ENCODE measurements at places on chromosomes 5 and 9. TPM values are rescaled to one million over a fixed set of nuclear protein-coding genes. Genes with fewer than 3 reads are reported as not detected.
A peak's percentile ranks its signal among the peaks of the same experiment; 100 is the strongest.

The CNTFR gene
- 115 TPM for total RNA-seq

The SOWAHA gene
- total RNA-seq: not detected

The TXNDC8 gene
- not detected for total RNA-seq

The ATG10 gene
- total RNA-seq: 10.4 TPM

The PCDHGA7 gene
- 0.32 TPM for total RNA-seq

The CCNO gene
- total RNA-seq: not detected

The PROB1 gene
- 2.2 TPM for total RNA-seq

DNA sequence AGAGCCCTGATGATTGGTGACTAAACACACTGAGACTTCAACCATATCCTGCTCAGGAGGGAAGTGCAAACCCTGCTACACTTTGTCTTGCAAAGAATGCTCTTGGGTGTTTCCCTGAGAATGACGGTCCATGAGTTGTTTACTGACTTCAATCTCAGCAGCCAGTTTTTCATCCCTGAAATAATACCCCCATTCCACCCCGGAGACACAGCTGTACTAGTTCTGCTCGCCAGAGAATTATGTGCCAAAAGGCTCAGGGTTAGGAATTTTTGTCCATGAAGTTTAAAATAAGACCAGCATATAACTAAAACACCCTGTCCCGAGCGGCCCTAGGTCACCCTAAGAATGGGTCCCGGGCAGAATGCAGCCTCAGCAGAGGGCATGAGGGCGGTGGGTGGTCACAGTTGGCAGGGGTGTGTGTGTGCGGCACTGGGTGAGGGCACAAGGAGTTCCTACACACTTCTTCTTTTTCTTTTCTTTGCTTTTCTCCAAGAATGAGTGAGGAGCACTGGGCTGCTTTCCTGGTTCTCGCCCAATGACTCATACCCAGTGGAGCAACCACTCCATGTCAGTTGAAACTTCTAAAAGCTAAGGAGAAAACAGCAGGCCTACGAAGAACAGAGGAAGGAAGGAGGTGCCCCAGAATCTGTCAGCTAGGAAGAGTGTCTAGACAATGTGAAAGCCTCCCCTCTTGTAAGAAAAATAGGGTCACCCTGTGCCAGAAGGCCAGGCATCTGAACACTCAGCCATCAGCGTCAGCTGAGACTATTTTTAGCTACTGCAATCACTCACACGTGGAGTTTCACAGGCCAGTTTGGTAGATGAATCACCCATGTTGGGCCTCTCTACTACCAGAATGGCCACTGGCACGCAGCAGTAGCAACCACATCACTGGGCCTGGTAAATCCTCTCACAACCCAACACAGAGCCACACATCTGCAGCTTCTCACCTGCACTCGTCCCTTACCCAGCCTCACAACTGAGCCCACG is 105.9 kb downstream of the DPYSL3 start:
- DNase-seq: no peak

DNA sequence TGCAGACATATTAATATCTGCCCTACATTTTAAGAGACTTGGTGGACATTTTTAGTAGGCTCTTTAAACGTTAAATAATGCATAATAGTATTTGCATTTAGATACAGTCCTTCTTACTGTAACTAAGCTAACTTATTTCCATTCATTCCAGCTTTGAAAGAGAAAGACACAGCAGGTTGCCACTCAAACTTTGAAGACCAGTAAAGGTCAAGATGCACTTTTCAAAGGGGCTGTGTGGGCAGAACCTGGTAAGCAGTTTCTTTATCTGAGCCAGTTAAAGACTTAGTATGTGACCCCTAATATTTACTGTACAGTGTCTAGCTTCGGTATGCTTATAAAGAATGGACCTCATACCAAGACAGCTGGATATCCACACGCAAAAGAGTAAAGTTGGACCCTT is 20.8 kb downstream of the PLGRKT start:
- DNase-seq: no peak

GRCh38 chr9:37747271-37747753 is 6.3 kb upstream of the TRMT10B start:
- DNase-seq: peak; percentile 58

GRCh38 chr5:126403876-126404275 is 19.3 kb upstream of the GRAMD2B start:
- no peak for DNase-seq

DNA sequence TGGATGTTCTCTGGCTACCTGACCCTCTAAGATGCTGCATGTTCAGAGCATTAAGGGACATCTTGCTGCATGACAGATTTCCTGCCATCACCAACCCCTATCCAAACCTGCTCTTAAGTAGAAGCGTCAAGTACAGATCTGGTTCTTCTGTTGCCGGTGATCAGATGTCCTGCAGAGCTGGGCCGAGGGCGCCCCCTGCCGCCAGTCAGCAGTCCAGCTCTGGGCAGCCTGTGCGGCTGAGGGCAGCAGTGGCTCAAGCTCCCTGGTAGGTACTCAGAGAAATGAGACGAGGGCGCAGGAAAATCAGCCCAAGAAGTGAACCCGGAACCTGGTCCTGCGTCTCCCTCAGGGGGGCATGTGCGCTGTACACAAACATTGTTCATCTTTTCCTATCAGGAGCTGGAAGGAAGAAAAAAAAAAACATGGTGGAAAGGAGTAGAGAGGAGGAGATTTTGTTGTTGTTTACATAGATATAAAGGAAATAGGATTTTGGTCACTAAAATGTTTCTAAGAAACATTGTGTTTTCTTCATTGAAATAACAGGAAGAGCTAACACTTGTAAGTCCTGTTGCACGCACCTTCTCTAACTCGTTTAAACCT is 95.8 kb downstream of the CFAP90 start:
- DNase-seq: peak; percentile 67

GRCh38 chr9:137588891-137589290 is 1.4 kb downstream of the ZMYND19 start:
- no peak for DNase-seq

- no peak for DNase-seq
These were observed 65.9 kb upstream of the CPLX2 start for GRCh38 chr5:175805256-175806011.

GRCh38 chr9:92718086-92719001 is 46.3 kb downstream of the BICD2 start:
- DNase-seq: no peak

DNA sequence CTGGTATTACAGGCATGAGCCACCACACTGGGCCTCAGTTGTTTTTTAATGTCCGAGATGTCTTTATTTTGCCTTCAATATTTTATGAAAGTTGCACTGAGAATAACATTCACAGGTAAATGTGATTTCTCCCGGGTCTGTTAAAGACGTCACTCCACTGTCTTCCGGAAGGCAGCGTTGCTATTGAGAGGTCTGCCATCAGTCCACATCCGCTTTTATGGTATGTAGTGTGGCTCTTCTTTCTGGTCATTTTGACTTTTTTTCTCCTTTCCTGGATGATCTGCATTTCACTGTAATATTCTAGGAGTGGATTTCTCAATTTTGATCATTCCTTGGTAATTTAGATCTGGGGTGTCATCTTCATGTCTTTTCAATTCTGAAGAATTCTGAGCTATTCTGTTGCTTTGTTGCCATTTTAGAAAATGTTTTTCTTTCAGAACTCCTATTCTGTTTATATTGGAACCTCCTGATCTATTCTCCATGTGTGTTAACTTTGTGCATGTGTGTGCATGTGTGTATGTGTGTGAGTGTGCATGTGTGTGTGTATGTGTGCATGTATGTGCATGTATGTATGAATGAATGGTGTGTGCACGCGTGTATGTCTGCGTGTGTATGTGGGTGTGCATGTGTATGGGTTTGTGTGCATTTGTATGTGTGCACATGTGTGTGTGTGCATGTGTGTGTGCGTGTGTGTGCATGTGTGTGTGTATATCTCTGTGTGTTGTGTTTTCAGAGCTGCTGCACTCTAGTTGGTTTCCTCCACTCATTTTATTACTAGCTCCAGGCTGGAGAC is 1.9 kb upstream of the LCN1 start:
- no peak for DNase-seq

GRCh38 chr9:94982211-94982610 is 255.7 kb downstream of the AOPEP start:
- no peak for DNase-seq

GRCh38 chr5:88502179-88503040 is 233.8 kb upstream of the TMEM161B start:
- DNase-seq: no peak

DNA sequence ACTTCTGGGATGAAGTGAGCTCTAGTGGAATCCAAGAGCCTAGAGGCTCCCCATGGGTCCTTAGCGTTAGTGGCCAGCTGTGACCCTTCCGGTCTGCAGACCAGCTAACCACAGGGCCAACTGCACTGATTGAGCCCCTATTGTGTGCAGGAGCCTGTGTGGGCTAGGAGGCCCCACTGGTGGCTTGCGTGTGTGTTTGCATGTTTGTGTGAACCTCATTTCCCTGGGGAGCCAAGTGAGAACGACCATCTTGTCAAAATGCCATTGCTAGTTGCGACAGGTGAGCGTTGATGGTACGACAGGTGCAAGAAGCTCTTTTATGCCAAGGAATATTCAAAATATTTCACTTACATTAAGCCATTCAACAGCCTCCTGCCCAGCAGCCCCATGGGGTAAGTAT is 44.1 kb upstream of the ANKRD33B start:
- DNase-seq: no peak

DNA sequence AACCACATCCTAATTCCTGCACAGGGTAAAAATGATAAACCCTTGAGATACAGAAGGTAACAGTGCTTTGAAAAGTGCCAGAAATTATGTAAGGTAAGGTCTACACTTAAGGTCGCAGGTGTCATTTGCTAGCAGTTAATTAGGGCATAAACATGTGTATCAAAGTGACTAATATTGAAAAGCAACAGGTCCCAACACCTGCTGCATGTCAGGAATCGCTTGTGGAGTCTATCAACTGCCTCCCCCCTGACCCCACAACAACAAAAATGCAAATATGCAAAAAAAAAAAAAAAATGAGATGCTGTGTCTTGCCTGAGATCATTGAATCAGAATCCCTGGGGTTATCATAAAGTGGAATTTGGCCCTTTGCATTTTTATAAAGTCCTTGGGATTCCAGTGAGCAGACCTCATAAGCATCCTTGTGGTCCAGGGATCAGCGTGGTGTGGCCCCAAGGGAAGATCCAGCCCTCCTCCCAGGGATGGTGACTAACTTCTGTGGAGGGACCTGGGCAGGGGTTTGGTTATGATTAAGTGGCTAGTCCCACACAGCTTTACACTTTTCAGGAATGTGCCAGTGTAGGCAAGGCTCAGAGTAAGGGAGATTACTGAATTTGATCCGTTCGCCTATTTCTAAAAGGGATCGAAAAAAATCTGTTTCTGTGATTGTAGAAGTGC is 92.5 kb upstream of the TNFSF8 start:
- DNase-seq: no peak

DNA sequence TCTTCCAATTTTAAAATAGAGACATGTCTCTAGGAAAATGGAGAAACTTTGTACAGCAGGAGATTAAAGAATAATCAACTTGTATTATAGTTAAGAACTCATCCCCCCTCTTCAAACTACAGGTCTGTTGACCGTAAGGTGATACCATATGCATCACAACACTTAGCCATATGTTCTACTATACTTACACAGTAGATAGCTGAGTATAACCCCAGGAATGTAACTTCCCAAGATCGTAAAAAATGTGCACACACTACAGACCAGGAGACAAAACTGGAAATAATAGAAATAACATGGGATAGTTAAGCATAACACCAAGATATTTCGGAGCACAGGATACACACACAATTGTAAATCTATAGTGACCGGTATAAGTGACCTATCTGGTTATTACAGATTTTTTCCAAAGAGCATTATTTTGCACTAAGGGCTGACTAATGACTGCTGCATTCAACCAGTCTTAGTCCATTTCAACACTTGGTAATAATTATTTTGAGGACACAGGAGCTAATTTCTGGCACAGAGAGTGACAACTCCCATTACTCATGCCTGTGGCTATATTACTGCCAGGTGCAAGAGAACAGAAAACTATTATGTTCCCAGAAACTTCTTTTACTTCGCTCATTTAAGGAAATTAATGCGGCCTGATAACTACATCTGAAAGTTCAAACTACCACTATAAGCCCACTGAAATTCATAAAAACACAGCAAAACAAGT is 15.4 kb upstream of the ZNF622 start:
- DNase-seq: no peak

GRCh38 chr5:124877501-124878146 is 131.2 kb upstream of the ZNF608 start:
- no peak for DNase-seq
